ENCODE measurements at places on chromosomes 3 and 15. TPM values are rescaled to one million over a fixed set of nuclear protein-coding genes. Genes with fewer than 3 reads are reported as not detected.

DNA sequence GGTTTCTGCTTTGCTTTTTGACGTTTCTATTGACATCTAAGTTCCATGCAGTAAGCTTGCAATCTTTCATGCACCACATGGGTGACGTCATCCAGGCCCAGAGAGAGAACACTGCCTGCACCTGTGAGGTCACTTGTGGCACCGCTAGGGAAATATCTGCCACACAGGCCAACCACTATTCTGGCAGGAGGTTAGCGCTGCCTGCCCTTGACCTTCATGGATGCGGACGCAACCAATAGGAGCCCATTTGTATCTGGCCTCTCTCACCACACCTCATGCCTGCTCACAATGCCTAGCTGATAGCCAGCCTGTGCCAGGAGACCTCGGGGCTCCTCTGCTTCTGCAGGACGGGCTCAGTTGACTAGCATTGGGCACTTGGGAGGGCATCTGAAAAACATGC is 55.8 kb upstream of the PRR23E start:
- DNase-seq = peak; percentile 50

DNA sequence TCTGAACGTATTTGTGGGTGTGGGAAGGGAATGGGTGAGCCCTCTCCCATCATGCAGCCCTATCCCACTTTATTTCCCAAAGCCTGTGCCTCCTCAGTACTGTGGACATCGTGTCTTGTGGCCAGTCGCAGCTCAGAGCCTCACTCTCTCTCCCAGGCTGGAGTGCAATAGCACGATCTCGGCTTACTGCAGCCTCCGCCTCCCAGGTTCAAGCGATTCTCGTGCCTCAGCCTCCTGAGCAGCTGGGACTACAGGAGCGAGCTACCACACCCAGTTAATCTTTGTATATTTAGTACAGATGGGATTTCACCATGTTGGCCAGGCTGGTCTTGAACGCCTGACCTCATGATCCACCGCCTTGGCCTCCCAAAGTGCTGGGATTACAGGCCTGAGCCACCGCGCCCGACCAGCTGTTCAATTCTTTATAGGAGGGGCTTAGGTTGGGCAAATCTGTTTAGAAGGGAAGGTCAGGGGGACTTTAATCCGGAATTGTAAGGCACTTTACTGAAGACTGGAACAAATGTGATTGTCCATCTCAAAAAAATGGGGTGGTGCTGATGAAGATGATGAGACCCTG is 42.7 kb upstream of the BDH1 start:
- DNase-seq = no peak

GRCh38 chr3:134339913-134340312 is 34.3 kb downstream of the AMOTL2 start:
- no peak for DNase-seq

GRCh38 chr3:16738451-16738850 is 133.2 kb upstream of the DAZL start:
- no peak for DNase-seq

GRCh38 chr3:23072693-23073092 is 130.4 kb upstream of the UBE2E2 start:
- DNase-seq = no peak

DNA sequence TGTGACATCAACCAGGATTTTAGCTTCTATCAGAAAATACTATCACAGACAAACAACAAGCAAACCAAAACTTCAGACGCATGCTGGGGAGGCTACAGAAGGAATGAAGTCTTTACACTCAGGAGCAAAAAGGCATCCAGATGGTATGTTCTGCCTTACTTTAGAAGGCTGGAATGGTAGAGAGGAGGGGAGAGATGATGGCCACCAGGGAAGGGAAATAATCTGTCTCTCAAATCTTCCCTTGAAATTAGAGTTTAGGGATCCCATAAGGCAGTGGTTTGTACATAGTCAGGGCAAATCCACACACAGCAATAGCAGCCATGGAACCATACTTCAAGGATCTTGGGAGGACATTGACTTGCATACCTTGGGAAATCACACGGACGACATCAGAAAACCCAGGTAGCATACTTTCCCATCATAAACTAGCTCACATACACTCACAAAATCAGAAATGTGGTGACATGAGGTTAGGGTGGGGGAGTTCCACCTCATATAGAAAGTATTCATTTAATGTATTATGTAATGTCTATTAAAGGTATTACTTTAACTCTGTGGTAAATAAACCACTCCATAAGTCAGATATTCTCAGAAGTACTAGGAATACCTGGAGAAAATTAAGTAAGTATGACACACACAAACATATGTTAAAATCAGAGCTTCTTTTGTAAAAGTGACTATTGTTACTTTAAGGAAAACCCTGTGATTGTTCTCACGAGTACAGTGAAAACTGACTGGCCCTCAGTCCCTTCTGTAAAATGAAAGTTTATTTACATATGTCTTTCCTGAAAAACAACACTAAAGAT is 9.4 kb downstream of the BTLA start:
- no peak for DNase-seq

- no peak for DNase-seq
These were observed 113.5 kb downstream of the GHSR start for GRCh38 chr3:172334671-172335207.

DNA sequence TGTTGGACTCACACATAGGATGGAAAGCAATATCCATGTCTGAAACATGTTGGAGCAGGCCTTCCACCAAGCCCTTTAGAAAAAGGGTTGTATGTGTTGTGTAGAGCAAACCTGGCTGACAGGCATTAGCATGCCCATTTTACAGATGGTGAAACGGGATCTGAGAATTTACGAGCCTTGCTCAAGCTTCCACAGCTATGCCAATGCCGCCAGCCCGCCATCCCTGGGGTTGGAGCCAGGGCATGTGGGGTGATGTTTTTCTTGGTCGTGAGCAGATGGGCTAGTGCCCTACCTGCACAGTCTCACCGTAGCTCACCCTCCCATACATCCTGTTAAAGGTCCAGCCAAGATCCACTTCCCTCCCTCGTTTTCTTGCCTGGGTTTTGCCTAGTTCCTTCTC is 97.5 kb upstream of the TLE3 start:
- DNase-seq = no peak

DNA sequence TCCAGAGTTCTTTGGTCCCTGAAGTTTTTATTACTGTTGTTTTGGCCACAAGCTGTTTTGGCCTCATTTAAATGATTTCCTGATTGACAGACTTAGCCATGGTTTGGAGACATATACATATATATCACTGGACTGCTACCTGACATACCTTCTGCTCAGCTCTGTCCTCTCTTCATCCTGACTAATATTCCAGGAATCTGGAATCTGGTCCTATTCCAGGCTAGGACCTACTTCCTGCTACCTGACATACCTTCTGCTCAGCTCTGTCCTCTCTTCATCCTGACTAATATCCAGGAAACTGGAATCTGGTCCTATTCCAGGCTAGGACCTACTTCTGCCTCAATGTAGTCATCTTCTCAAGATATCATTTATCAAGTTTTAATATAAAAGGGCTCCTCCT is 724.4 kb upstream of the ROBO1 start:
- DNase-seq = no peak

DNA sequence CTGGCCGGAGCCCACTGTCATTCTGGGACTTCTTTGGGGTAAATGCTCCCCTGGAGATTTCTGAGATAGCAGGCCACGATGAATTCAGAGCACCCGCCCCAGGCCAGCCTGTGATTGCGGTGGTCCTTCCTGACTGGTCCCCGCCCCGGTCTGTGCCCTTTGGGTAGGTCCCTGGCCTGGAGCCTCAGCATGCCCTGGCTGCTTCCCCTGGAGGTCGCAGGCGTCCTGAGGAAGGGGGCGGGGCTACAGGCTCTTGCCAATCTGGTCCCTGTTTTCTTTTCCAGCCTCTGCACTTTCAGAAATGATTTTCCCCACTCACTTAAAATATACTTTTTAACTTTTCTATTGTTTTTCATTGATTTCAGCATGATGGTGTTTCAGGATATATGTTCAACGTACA is 250.2 kb upstream of the ATP10A start:
- DNase-seq = no peak

GRCh38 chr3:105042586-105042985 is 324.1 kb upstream of the ALCAM start:
- DNase-seq = no peak

GRCh38 chr3:125119752-125120378 is 64.1 kb upstream of the HEG1 start:
- DNase-seq = no peak

DNA sequence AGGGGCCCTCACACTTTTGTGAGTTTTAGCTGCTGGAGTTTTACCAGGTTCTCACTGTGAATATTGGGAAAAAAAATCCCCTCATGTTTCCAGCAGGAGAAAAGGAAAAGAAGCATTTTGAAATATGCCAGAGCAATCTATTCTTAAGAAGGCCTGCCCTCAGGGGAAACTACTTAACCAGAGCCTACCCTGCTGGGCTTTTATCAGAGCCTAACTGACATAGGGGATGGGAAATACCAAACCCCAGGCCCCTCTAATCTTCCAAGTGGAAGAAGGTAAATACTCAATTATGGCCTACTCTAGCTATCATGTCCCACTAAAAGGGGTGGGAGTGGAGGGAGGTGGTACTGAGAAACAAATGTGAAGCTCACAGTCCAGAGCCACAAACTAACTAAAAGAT is 68.7 kb upstream of the NMNAT3 start:
- DNase-seq = no peak

DNA sequence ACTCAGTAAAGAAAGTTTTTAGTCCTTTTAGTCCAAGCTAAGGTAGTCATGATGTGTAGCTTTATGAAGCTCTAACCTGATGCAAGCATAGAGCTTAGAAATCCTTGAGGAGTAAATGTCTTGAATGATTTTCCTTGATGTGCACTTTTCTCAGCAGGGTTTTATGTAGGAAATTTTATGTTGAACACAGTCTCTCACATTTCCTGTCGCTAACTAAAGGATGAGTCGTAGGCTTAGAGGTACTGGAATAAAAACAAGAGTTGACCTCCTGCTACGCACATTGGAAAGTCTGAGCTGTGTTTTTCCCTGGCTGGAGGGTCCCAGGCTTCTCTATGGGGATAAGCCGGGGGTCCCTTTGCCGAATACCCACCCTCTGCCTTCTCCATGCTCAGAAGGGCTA is 34.7 kb upstream of the ZPLD1 start:
- no peak for DNase-seq

GRCh38 chr15:100129677-100130076 is 212.1 kb downstream of the ADAMTS17 start:
- DNase-seq = no peak

GRCh38 chr3:32882603-32883025 is 64.8 kb downstream of the TRIM71 start:
- DNase-seq = no peak

GRCh38 chr3:59334585-59334984 is 284.8 kb upstream of the CFAP20DC start:
- DNase-seq = no peak

GRCh38 chr3:53773021-53773436 is 73.2 kb downstream of the CHDH start:
- DNase-seq = no peak

DNA sequence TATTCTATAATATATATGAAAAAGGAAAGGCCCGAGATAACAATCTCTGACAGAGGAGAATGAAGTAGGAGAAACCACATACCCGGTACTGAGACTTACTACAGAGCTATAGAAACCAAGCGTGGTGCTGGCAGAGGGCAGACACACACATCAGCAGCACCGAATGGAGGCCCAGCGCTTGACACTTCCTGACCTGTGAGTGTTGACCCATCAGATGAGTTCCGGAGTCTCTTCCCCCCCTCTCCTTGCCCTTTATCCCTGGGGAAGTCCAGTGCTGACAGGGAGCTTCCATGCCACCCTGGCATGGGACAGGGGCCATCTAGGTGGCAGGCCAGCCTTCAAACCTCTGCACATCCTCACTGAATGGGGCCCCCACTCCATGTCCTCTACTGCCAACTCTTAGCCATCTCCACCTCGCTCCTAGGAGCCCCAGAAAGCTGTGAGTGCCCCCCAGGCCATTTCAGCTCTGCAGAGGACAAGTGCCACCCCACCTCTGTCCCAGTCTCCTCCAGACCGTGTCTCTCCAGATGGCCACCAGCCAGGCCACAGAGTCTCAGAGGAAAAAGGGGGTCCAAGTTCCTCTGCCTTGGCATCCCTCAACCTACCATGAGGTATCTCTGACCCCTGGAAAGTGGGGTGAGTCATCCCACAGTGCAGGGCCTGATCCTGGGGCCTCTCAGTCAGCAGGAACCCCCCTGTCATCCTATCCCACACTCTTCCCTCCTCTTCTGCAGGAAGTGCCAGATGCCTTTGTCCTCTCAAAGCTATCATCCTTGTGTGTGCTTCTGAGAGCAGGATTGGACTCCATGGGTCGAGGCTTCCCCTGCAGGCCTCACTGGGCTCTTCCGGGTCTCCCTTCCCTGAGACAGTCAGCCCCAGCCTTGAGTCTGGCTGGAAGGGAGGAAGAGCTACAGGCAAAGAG is 116.5 kb upstream of the ALDH1A3 start:
- no peak for DNase-seq

- peak; percentile 14 for DNase-seq
These were observed 80.3 kb downstream of the PEX5L start for GRCh38 chr3:179956416-179956830.

DNA sequence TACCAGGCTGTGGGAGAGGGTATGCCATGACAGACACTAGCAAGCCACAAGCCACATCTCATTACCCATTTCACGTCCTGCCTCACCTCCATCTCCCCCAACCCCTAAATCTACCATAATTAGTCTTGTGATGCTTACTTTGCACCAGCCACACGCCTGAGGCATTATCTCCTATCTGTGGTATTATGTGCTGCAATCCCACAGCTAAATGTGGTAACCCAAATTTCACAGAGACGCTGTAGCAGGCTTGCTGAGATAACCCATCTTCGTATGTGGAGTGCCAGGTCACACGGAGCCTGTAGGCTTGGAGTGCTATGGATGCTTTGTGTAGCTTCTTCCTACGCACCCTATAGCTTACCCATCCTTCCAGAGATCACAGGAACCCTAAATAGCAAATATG is 256.7 kb upstream of the KCNH8 start:
- DNase-seq = peak; percentile 20

- DNase-seq = no peak
These were observed 60.8 kb upstream of the GALNT15 start for GRCh38 chr3:16113704-16114103.

DNA sequence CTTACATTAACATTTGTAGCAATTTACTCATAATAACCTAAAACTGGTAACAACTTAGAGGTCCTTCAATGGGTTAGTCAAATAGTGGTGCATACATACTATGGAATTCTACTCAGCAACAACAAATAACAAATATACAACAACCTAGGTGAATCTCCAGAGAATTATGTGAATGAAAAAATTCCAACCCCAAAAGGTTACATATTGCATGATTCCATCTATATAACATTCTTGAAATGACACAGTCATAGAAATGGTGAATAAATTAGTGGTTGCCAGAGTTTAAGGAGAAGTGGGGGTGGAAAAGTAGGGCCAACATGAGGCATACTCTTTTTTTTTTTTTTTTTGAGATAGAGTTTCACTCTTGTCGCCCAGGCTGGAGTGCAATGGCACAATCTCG is 12.7 kb upstream of the SNTN start:
- no peak for DNase-seq

ZBTB20 gene
- total RNA-seq = 98.2 TPM

CLDN18 gene
- 931 TPM for total RNA-seq

WDR72 gene
- 0.55 TPM for total RNA-seq

SHQ1 gene
- 12.3 TPM for total RNA-seq

VWA5B2 gene
- total RNA-seq = 16.5 TPM

ZNF80 gene
- total RNA-seq = not detected

CHRM5 gene
- not detected for total RNA-seq

REC114 gene
- not detected for total RNA-seq

AHSG gene
- total RNA-seq = 0.92 TPM

OR5H6 gene
- not detected for total RNA-seq

USP3 gene
- total RNA-seq = 131 TPM

CXCR6 gene
- total RNA-seq = 1.1 TPM

YEATS2 gene
- total RNA-seq = 18.7 TPM

RYR3 gene
- 36.2 TPM for total RNA-seq

MUC13 gene
- 15.6 TPM for total RNA-seq

TUSC7 gene
- not detected for total RNA-seq
